ENCODE measurements at places on chromosomes 4 and X.

GRCh38 chrX:63658920-63659319, 126.1 kb downstream of the ARHGEF9 start:
- DNase-seq = no peak

- DNase-seq = no peak
These were observed 7.1 kb downstream of the SLC25A31 start for GRCh38 chr4:127737295-127737694.

DNA sequence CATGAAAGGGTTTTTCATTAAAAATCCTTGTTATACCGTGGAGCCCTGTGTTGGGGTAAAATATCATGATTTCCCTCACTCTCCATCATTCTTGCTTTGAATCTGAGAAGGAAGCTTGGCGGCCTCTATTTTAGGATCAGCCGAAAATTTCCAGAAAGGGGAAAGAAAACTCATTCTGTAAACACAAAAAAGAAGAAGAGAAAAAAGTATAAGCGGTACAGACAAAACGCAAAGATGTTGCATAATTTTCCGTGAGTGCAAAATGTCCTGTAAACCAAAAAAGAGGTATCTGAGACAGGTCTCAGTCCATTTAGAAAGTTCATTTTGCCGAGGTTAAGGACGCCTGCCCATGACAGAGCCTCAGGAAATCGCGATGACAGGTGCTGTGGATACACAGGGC, 5.3 kb downstream of the CSF2RA start:
- no peak for DNase-seq

DNA sequence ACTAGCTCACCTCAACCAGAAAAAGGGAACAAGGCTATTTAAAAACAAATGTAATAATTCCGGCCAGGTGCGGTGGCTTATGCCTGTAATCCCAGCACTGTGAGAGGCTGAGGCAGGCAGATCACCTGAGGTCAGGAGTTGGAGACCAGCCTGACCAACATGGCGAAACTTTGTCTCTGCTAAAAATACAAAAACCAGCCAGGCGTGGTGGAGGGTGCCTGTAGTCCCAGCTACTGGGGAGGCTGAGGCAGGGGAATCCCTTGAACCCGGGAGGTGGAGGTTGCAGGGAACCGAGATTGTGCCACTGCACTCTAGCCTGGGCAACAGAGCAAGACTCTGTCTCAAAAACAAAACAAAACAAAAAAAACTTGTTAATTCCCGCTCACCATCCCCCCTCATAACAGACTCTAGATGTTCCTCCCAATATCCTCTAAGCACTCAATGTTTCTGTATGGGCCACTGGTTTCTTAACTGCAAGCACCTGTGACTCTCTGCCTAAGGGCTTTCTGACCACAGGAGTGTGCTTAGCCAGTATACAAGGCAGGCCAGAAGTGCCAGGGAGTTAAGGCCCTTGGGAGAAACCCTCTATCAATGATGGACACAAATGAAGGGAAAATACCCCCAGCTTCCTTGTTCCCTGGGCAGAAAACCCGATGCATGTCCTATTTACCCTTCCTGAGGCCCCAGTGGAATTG, 21.0 kb upstream of the THOC2 start:
- no peak for DNase-seq

Data from gastrocnemius medialis (tissue), 4 donors.